ENCODE measurements at places on chromosomes 4 and X.

- DNase-seq, result no peak
These were observed 10.1 kb downstream of the ANXA3 start for GRCh38 chr4:78561677-78562076.

DNA sequence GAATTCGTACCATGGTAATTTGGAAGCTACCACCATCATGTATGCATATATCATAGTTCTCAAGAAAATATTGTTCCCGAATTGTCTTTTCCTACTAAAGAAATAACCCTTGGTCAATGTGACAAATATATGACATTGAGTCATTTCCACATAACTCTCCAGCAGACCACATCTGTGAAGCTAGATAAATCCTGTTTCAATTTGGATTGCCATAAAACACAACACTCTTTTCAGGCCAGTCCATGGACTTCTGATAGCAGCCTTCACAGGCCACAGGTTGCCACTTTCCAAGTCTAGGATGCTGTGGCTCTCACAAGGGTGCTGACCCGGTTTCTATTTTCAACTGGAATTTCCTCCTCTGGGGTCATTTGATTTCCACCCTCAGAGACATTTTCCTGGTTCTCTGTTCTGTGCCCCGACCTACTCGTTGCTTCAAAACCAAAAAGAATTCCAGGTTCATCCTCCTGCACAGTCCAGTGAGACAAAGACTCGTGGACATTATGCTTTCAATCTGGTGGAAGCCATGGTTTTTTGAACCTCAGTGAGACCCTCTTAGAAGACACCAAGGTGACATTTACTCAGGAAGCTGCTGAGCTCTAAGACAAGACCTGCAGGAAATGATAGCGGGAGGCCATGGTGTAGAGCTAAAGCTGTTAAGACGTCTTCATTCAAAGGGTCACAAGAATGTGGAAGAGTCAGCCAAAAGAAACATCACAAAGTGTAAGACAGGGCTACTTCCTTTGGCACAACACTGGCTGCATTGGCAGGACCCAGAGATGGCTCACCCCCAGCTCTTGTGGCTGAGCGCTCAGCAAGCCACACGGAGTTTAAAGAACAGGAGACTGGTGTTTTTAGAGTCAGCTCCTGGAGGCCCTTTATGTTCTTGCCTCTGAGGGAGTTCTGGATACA, 119.8 kb downstream of the AMELX start:
- no peak for DNase-seq

DNA sequence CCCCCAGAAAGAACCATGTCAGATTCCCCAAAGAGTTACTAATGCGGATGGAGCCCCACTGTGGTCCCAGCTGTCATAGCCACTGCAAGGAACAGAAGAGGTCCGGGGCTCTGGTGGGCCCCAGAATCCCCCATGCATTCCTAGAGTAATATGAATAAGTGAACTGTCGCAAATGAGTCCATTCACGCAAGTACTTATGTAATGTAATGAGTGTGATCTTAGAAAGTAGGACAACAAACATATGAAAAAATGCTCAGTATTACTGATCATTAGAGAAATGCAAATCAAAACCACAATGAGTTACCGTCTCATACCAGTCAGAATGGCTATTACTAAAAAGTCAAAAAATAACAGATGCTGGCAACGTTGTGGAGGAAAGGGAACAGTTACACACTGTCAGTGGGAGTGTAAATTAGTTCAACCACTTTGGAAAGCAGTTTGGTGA, 141.5 kb upstream of the RBPJ start:
- DNase-seq, result no peak

- no peak for DNase-seq
These were observed 54.8 kb upstream of the ZMAT1 start for GRCh38 chrX:101986586-101986985.

DNA sequence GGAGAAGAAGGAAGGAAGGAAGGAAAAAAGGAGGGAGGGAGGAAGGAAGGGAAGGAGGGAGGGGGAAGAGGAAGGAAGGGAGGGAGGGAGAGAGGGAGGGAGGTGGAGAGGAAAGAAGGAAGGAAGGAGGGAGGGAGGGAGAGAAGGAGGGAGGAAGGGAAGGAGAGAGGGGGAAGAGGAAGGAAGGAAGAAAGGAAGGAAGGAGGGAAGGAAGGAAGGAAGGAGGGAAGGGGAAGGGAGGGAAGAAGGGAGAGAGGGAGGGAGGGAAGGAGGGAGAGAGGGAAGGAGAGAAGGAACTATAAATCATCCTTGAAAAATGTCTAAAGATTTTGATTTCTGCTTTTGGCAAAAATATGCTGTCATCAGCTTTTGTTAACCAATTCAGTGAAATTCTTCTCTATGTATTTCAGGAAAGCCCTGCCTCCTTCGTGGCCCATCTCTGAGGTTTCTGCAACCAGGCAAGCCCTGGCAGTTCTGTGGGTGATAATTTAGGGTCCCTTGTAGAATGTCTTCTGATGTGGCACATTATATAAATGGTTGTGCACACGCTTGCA, 7.1 kb upstream of the HOPX start:
- no peak for DNase-seq

DNA sequence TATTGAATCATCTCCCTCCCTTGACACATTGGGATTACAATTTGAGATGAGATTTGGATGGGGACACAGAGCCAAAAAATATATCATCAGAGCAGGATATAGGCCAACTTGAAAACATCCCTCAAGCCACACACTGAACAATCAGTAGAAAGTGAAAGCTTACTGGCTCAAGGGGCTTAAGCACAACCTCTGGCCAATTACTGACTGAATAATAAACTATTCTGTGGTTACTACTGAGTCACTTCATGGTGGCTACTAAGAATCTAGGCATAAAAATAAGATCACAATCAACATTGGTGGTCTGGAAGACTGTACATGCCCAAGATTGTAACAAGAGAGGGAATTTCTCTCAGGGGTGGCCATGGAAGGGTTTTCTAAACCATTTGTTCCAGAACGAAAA, 27.4 kb upstream of the GPR174 start:
- no peak for DNase-seq

DNA sequence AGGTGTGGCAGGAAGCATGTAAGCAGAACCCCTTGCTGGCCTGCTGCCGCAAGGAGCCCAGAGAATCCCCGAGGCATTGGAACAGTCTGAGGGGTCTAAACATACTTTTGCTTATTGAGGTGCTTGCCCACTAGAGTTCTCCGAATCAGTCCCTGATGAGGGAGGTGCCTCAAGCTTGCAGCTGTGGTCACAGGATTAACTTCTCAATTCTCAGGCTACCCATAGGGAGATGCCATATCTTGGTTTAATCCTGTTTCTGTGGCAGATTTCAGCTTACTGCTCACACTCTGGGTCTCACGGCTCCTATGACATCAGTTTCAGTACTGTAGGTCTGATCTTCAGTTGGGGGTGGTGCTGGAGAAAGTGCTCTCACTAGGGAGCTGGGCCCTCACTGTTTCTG, 39.9 kb downstream of the CCNG2 start:
- no peak for DNase-seq

DNA sequence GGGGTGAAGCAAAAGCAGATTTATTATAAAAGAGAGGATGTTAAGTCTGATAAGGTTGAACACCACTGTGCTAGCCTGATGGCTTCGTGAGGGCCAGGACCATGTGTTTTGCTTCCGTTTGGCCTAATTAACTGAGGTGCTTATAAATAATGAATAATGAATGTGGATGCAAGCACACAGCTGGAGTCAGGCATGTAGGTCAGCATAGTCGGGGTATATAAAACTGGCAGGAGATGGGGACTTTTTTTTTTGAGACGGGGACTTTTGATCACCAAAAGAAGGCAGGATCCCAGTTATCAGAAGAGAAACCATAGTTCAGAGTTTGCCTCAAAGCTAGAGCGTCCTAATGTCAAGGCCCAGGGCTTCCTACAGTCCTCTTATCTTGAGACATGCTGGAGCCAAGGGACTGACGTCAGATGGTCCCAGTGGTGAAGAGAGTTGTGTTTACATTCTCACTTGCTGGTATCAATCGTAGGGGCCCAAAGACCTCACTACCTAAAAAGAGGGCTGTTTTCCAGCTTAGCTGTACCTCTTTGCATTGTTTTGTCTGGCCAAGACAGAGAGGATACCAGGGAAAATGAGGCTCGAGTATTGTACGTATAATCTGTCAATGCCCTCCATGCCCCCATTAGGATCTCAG, 50.4 kb downstream of the RTL9 start:
- DNase-seq, result no peak

- DNase-seq, result no peak
These were observed 9.6 kb upstream of the TSPYL2 start for GRCh38 chrX:53072418-53073114.

- no peak for DNase-seq
These were observed 77.5 kb downstream of the DHRSX start for GRCh38 chrX:2423282-2423681.

GRCh38 chrX:87005183-87005582, 512.4 kb upstream of the KLHL4 start:
- DNase-seq, result no peak

GRCh38 chr4:138669479-138670315, 345.9 kb upstream of the NOCT start:
- DNase-seq, result no peak

DNA sequence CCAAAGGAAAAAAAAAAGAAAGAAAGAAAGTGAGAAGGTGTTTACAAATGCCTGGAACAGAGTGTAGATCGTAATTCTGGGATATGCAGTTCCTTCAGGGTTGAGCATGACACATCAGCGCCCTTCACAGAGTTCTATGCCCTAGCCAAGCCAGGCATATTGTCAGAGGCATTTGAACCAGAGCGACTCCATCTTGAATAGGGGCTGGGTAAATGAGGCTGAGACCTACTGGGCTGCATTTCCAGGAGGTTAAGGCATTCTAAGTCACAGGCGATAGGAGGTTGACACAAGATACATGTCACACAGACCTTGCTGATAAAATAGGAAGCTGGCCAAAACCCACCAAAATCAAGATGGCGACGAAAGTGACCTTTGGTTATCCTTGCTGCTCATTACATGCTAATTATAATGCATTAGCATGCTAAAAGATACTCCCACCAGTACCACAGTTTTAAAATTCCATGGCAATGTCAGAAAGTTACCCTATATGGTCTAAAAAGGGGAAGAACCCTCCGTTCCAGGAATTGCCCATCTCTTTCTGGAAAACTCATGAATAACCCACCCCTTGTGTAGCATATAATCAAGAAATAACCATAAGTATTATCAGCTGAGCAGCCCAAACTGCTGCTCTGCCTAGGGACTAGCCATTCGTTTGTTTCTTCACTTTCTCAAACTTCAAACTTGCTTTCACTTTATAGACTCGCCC, 23.5 kb upstream of the LRBA start:
- no peak for DNase-seq

GRCh38 chrX:67613996-67614395, 70.2 kb downstream of the AR start:
- DNase-seq, result no peak

DNA sequence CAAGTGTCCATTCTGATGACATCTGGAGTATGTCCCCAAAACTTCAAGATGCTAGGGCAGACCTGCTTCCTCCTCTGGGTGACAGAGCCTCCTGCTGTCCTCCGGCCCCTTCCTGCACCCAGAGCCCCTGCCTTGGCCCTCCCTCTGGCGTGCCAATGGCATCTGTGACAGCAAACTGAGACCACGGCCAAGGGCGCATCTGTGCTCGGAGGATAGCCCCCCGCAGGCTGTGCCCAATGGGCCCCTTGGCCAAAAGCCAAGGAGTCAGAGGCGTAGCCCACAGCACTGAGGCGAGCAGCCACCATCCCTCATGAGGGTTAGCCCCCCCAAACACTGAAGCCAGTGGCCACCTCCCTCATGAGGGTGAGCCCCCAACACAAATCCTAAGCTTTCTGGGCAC, 7.9 kb downstream of the LRPAP1 start:
- no peak for DNase-seq

GRCh38 chr4:139802931-139803330, 137.3 kb downstream of the MGST2 start:
- no peak for DNase-seq

DNA sequence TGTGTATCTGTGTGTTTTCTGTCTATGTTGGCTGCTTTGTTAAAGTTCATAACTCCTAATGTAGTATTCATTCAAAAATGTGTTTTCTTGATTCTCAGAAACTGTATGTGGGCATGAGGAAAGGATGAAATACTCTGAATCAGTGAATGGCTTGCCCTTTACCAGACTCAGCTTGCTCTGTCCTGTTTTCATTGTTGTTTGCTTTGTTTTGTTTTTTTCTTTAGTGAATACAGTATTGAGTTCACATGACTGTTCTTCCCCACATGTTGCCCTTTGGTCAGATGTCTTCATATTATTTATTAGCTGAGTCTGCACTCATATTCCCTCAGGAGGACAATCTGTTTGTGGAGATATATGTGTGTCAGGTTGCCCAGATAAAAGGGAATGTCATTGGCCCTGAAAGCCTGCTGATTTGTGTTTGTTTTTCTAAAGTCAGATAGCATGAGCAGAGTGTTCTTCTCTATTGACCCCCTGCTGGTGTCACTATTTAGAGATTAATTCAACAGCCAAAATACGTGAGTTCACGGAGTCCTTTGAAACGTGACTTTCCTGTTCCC, 1184.4 kb downstream of the RPA4 start:
- DNase-seq, result no peak

- DNase-seq, result no peak
These were observed 6.0 kb downstream of the FRG2 start for GRCh38 chr4:190020790-190021717.

GRCh38 chr4:150584111-150584915, 2.4 kb downstream of the MAB21L2 start:
- DNase-seq, result no peak

DNA sequence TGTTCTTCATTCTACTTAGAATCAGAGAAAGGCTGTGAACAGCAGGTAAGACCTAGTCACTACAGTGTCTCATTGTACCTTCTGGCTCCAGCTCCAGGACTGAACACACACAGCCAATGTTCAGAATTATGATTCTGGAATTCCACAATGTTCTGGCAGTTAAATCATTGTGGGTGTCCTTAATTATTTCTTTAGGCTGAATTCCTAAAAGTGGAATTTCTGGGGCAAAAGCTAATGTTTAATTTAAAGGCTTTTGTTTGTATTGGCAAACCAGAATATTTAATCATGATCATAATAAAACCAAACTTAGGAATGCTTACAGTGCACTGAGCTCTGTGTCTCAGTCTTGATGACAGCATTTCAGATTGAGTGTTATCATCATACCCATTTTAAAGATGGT, 67.0 kb upstream of the FAT1 start:
- no peak for DNase-seq

DNA sequence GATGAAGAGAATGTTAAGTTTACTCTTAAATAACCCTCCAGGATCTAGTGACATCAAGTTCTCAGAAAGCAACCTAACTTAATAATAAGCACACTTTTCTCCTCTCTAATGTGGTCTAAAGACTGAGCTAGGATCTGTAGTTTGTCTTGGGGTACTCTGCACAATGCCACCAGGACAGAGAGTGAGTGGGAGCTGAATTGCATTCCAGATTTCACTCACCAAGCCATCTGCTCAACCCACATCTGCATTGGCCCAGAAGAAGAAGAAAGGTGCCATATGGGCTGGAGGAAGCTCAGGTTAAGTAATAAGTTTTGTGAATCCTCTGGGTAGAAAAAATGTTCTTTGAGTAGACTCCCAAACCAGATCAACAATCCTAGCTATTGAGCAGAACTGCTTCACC, 384.6 kb downstream of the PPP3CA start:
- DNase-seq, result no peak

DNA sequence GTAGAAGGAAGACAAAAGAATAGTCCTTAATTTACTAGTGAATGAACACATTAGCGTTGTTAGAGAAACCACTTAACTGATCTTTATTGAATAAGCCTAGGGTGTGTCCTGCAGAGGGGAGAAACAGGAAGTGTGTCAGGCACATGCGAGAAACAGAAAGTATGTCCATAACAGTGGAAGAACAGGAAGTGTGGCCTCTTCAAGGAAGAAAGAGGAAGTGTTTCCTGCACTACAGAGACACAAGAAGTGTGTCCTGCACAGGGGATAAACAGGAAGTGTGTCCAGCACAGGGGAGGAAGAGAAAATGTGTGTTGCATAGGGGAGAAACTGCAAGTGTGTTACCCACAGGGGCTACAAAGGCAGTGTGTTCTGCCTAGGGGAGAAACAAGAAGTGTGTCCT, 539.6 kb upstream of the PRKX start:
- no peak for DNase-seq
